ENCODE measurements at places on chromosomes 3 and 15.

DNA sequence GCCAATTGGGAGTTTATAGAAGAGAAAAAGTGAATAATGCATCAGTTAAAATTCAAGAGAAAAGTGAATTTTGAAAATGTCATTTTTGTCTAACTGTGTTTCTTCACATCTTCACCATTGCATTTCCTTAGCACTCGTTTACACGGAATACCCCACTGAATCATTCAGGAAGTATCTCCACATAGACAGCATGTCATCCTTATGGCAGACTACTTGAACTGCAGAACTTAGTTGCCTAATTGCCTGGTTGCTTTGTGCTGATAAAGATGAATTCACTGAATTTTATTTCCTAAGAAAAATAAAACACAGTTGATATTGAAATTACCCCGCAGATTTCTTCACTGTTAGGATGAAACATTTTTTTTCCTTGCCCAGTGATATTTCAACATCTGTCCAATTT lies 627.1 kb downstream of the ROBO1 start:
- no peak for DNase-seq

- DNase-seq = no peak
These were observed 460.0 kb upstream of the TBL1XR1 start for GRCh38 chr3:177657243-177657642.

DNA sequence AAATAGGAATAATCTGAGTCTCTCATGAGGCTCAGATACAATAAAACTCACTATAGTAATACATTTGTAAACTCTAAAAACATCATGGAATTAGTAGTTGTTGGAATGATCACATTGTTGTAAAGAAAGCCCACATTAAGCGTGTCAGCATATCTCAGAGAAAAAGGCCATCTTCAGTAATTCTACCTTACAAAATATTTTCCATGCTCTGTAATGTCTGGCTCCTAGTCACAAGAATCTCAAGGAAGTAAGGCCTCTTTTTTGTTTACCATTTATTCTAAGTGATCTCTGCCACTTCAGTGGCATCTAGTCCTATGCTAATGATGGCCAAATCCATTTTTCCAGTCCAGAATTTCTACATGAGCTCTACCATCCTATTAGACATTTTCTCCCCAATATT lies 240.2 kb upstream of the ZNF717 start:
- DNase-seq = no peak

GRCh38 chr3:154168998-154169795 lies 48.0 kb downstream of the ARHGEF26 start:
- no peak for DNase-seq

DNA sequence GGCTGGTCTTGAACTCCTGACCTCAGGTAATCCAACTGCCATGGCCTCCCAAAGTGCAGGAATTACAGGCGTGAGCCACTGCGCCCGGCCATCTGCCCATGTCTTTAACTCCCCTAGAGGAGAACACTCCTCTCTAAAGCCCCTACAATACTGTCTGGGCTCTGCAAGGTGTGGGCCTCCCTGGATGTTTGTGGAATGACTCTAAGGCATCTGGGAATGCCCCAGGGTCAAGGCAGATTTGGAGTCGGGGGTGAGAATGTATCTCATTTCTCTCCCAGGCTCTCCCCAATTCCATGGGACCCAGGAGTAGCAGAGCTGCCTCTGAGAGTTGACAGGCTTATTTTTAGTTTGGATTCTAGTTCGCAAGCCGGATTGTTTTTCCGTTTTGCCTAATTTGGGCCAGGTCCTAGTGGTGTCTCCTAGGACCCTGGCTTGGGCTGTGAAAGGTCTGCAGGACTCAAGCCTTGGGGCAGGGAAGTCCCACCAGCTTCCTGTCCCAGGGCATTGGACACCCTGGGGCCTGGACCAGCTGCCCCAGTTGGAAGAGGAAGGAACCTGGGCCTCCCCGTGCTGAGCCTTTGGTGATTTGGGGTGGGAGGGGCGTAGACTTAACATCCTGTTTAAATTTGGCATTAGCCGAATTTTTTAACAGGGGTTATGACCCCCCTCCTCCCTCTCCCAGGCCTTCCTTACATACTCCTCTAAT lies 53.5 kb downstream of the MAGEF1 start:
- DNase-seq = no peak

DNA sequence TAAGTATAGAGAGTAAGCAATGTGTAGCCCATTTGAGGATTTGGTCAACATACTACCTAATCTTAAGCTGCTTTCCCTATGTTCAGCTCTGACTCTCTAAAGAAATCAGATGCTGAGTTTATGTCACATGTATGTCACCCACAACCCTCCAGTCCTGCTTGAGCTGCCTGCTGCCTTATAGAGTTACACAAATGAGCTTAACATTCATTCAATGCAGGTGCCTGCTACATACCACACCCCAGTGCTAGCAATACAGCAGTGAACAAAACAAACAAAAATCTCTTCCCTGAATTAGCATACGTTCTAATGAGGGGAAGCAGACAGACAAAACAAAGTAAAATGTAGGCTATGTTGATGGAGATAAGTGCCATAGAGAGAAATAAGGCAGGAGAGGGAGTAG lies 93.0 kb downstream of the HHLA2 start:
- no peak for DNase-seq

- DNase-seq = no peak
These were observed 85.6 kb downstream of the CPN2 start for GRCh38 chr3:194265505-194265892.

DNA sequence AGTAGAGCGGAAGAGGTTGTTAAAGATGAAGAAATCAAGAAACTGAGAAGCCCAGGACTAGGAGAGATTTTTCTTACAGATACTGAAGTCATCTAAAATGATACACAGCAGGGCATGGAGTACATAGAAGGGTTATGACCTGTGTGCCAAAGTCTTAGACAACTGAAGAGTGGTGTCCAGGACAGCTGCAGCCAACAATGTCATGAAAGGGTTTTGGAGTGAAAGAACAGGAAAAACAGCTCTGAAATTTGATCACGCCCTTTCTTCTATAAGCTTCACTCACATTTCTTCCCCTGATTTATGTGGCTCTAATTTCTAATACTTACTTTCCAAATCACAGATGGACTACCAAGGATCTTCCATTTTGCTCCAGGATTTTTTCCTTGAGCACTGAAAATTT lies 3.0 kb downstream of the CFAP20DC start:
- DNase-seq = no peak

GRCh38 chr3:140724856-140725812 lies 47.3 kb downstream of the TRIM42 start:
- no peak for DNase-seq

GRCh38 chr15:33894193-33894592 lies 74.1 kb upstream of the CHRM5 start:
- DNase-seq = no peak
